ENCODE measurements at places on chromosomes 6 and 20.

GRCh38 chr6:79984261-79984660 lies 20.2 kb upstream of the TTK start:
- DNase-seq: no peak

DNA sequence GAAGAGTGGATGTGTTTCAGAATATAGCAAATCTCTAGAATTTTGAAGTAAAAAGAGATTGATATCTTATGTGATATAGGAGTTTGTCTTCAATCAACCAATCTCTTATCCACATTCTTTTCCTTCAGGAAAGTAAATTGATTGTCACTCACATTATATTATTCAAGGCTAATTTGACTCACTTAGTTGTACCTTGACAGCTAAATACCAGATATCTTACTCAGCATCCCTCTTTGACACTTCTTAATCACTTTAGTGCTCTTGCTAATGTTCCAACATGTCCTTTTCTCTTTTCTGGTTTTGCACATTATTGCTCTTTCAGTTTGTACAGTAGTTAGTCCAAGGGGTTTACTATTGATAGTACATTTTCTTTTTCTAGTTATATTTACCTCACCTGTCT lies 286.9 kb upstream of the PTCHD4 start:
- DNase-seq: no peak

- no peak for DNase-seq
Observed at GRCh38 chr20:22861990-22862389, 173.1 kb upstream of the SSTR4 start.

GRCh38 chr6:136209496-136209895 lies 40.6 kb downstream of the MTFR2 start:
- DNase-seq: no peak

- no peak for DNase-seq
Observed at GRCh38 chr6:154257067-154257466, 99.5 kb downstream of the IPCEF1 start.

- no peak for DNase-seq
Observed at GRCh38 chr6:1334684-1335083, 22.8 kb downstream of the FOXQ1 start.

GRCh38 chr6:402901-403658 lies 11.5 kb downstream of the IRF4 start:
- DNase-seq: no peak

DNA sequence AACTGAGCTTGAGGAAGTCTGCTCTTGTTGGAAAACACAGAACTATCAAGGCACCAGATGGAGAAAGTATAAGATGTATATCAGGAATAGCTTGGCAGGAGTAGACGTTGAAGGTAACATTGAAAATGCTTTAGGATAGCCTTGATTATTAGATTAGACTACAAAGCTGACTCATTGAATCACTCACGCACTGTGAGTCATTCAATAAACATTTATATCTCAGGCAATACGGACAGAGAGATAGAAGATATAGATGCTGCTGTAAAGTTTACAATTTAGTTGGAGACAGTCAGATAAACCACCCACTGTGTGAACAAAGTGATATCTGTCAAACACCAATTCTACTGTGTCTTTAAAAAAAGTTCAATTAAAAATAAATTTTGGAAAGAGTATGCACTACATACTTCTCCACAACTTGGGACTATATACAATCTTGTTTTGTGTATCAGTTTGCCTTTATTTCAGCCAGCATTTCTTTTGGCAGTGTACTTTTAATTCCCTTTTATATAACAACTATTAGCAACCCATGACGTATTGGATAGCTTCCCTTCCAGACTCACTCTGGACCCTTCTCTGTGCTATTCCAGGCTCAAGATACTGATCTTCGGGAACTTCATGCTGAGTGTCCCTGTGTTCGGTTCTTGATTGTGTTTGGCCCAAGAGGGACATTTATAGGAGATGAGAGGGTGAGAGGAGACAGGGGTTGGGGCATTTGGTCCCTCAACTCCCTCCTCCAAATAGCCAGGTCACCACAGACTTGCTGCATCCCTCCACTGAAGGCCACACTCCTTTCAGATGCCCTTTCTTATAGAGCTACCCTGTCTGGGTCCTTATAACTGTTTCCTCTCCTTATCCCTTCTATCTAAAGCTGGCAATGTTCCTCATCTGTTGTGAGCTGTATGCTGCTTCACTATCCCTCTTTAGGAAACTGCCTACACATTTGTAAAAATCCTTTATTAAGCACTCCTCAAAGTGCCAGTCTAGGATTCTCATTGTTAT lies 176.6 kb upstream of the PTPRK start:
- DNase-seq: no peak

DNA sequence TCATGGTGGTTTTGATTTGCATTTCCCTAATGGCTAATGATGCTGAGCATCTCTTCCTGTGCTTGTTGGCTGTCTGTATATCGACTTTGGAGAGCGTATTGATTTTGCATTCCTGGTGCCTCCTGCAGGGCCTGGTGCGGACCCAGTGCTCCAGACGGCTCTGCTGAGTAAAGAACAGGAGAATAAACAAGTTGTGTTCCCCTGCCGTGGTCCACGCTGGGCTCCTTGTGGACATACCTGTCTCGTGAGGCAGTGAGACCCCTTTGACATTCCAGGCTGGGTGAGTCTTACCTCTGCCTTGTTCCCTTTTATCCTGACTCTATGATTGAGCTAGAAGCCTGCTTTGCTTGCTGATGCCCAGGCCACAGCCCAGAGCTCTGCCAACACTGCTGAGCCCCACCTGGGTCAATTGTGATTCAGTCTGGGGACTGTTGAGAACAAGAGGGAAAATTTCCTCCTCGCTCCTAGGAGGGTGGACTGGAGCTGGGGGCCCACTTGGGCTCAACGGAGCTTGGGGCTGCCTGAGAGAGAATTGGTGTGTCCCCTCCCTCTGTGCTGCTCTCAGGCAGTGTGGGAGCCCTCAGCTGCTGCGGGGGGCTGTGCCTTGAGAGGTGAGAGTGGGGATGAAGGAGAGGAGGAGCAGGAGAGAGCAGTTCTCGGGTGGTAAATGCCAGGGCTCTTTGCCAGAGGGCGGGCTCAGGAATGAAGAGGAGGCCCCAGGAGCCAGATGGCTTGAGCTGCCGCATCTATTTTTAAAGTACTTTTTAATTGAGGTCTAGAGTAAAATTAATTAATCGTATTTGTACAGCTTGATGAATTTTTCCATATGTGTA lies 43.7 kb upstream of the PMEPA1 start:
- no peak for DNase-seq

- DNase-seq: peak; percentile 59
Observed at GRCh38 chr6:30744054-30744805, at the start of gene IER3. TSS of gene IER3 (minus strand) at chr6:30744547. CDS start at chr6:30744518, 29 bp downstream.

- no peak for DNase-seq
Observed at GRCh38 chr6:166715065-166715464, 88.0 kb upstream of the RPS6KA2 start.

- DNase-seq: no peak
Observed at GRCh38 chr20:49845060-49845459, 32.4 kb downstream of the SLC9A8 start.

- no peak for DNase-seq
Observed at GRCh38 chr6:12049165-12049564, 37.1 kb downstream of the HIVEP1 start.

GRCh38 chr6:5412663-5413062 lies 151.3 kb downstream of the FARS2 start:
- DNase-seq: no peak

GRCh38 chr6:106820412-106820852 lies 154.1 kb downstream of the CD24 start:
- no peak for DNase-seq

- DNase-seq: no peak
Observed at GRCh38 chr20:9884666-9885065, 45.8 kb upstream of the PAK5 start.

DNA sequence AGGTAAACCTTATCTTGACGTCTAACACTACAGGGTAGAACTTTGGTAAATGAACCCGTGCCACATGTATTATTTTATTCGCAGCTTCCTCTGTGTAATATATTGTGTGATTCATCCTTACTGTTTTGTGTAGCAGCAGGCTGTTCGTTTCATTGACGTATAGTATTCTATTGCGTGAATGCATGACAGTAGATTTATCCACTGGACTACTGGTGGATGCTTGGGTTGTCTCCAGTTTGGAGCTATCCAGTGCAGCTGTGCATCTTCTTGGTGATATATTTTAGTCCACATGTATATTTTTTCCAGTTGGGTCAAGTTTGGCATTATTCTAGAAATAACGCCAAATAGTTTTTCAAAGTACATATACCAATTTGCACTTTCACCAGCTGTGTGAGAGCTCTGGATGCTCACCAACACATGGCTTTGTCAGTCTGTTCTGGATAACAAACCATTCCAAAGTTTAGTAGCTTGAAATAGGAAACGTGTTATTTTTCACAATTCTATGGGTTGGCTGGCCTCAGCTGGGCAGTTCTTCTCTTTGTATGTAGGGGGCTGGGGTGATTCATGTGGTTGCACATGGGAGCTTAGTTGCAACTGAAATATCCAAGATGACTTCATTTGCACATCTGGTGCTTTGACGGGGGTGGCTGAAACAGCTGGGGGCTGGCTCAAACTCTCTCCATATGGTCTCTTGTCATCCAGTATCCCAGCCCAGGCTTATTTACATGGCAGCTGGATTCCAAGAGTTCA lies 9.3 kb downstream of the ECT2L start:
- DNase-seq: no peak

- DNase-seq: no peak
Observed at GRCh38 chr6:118992186-118992795, 57.3 kb upstream of the MCM9 start.

GRCh38 chr6:3259491-3259958 lies 778 bp downstream of the PSMG4 start:
- no peak for DNase-seq

DNA sequence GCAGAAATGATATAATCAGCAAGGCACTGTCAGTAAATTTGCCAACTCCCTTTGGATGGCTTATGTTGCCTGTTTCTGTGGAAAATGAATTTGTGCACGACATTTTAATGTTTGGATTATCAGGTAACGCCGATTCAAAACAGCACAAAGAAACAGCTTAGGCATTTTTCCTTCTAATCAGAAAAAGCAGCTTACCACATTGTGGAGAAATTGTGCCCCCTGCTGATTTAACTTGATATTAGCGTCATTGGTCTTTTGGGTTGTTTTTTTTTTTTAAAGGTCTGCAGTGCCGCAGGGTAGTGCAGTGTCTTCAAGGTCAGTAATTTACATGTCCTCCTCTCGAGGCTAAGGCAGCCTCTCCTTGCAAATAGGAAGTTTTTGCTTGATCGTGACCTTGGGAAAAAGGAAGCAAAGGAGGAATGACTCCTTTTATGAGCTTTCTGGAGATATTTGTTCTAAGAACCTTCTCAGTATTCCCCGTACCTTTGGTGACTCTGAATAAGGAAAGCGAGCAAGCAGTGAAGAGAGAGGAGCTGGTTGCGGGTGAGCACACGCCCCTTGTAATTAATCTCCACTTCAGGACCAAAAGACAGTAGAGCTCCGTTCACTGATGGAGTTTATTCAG lies 79.1 kb downstream of the ELOVL4 start:
- no peak for DNase-seq

DNA sequence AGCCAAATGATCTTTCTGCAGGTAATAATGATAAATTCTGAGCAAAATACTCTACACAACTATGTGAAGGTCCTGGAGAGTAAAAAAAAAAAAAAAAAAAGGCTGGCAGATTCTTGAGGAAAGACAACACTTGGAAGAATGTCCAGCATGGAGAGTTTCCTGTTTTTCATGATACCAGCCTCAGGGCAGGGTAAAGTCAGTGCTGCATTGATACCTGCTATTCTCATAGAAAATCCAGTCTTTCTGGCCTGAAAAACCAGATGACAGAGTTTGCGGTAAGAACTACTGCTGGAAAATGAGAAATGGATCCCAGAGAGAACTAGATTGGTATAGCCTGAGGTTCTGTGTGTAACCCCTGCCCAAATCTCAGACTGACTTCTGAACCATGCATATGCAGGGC lies 89.1 kb downstream of the AFG1L start:
- no peak for DNase-seq

DNA sequence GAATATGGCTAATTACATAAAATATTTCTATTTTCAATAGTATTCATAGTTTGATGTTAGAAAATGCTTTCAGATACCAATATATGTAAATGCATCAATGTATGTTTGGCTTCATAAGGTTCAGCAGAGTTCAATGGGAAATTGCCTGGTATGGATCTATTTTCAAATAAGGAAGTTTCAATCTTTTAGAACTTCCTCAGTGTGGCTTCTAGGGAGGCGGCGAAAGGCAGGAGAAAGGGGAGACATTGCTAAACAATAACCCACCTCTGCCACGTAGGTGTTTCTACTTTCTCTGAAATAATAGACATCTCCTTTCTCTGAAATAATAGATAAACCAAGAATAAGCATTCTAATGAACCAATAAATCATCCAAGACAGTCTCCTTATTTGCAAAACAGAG lies 237.7 kb upstream of the RAB32 start:
- no peak for DNase-seq

DNA sequence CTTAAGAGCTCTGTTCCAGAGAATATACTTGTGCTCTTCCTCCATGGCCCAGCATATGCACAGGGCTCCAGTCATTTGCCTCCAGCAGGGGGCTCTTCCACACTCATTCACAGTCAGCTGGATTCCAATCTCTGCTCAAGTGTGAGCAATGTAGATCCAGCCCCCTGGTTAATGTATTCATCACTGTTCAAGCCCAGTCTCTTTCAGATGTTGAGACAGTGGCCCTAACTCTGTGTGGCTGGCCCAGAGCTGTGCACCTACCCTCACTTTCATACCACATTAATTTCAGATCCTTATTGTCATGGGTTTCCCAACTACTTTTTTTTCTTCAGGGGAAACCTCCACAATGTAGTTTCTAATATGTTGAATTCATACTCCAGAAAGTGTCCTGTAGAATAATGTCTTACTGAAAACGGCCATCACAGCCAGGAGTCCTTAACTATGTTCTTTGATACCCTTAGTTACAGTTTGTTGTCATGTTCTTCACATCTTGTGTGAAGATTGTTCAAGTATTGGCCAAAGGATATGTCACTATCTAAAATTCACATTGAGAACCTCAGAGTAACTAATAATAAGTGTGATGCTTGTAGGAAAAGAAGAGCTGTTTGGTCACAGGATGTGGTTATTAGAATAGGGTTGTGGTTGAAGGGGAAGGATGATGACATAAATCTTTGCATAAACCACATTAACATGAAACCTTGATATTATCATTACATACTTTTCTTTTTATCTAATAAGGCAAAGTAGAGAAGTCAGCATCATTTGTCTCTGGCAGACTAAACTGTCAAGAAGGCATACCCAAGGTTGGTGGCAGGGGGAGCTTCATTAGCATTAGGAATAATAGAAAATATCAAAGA lies 14.4 kb upstream of the HLA-DQA1 start:
- DNase-seq: no peak

- no peak for DNase-seq
Observed at GRCh38 chr20:7770578-7770977, 169.7 kb downstream of the HAO1 start.

Data from dorsolateral prefrontal cortex (tissue), 122 donors.